ENCODE measurements at places on chromosomes 13 and 19. TPM values are rescaled to one million over a fixed set of nuclear protein-coding genes. Genes with fewer than 3 reads are reported as not detected.
A peak's percentile ranks its signal among the peaks of the same experiment; 100 is the strongest.

DNA sequence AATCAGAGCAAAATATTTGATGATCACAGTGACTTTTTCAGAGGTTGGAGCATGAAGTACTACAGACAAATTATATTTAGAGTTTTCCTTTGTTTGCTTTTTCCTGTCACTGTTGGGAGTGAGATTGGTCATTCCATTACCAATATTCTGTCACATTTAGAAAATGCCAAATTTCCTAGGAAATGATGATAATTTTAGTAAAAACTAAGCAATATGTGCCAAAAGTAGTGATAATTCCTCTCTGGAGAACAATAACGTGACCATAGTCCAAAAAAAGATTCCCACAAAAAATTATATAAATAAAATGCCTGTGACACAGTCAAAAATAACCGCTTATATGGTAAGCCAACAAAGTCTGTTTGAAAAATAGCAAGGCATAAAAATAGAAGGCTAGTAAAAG lies 2719.4 kb downstream of the PCDH9 start:
- DNase-seq = peak; percentile 31

DNA sequence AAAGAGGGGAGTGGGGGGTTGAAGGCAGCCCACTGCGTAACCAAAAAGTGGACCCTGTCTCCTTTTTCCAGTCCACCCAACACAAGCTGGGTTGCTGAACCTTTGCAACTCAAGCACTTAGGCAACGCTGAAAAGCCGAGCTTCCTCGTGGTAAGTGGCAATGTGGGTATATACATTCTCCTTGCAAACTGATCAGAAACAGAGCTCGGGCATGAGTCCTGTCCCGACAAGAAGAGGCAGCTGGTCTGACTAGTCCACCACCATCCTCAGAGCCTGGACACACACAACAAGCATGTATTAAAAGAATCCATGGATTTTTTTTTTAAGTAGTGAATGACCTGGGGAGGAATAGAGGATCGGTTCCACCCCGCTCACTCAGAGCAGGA lies 240.6 kb upstream of the ZNF507 start:
- no peak for DNase-seq

DNA sequence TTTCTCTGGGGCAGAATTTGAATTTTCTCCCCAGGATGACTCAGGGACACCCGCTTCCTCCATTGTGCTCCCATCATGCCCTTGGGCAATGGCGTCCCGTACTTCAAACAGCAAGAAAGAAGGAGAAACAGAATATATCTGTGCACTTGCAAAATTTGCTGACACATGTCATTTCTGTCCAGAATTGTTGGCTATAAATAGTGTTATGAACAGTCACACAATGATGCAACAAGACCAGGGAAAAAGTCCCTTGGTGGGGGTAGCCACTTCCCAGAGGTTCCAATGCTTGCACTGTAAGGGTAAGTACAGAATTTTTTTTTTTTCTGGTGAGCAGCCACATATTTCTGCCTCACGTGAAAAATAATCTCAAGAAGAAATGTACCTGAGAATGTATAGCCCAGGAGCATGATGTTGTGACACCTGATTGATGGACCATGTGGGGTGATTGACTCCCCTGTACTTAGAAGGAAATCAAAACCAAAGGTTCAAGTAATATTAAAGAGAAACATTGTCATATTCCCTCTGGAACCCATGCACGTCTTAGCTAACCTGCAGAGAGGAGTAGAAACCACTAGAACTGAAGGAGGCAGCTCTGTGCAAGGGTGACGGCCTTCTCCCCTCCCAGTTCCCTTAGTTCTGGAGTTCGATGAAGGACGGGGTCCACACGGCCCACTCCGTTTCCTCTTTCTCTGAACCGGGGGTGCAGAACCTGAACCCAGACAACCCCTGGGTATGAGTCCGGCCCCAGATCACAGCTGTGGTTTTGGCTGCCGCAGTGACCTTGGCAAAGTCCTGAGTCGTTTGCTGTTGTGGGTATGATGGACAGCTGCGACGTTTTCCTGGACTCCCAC lies 9.3 kb upstream of the LAIR1 start:
- DNase-seq = no peak

- no peak for DNase-seq
Measured at GRCh38 chr19:5694167-5694955, 4.3 kb downstream of the RPL36 start.

DNA sequence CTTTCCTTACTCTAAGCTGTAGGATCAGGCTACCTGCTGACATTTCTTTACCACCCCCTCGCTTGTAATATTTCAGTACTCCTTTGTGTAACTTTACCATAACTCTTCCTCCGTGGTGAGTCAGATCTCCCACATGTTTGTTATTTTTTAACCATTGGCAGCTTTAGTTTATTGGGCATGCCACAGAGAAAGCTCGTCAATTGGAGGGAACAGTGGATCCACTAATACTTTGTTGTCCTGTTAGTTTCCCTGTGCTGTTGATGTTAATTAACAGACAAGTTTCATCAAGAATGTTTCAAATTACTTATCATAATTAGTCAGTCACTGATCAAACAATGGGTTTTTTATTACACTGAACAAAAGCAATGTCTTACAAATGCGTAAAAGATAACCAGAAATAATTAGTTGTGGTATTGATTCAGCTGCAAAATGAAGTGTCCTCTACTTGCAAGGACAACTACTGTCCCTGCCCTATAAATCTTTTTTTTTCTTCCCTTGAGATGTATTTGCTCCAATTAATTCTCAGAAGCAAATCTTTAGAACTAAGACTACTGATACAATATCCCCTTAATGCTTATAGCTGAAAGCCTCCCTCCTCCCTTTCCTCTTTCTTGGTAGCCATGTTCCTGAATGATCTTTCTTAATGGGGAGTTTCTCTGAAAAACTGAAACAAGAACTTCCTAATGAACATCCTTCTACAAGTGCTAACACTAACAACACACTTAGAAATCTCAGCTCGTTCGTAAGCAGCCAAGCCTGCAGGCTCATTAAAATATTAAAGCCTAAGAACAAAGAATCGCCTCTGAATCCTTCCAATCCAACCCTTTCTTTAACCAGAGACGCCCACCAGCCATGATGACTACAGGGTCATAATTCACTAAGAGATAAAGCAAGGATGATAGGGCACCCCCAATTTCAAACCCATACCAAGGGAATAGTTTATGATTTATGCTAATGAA lies 22.2 kb downstream of the EFNB2 start:
- no peak for DNase-seq

- no peak for DNase-seq
Measured at GRCh38 chr13:43240278-43240677, 216.9 kb downstream of the DNAJC15 start.

DNA sequence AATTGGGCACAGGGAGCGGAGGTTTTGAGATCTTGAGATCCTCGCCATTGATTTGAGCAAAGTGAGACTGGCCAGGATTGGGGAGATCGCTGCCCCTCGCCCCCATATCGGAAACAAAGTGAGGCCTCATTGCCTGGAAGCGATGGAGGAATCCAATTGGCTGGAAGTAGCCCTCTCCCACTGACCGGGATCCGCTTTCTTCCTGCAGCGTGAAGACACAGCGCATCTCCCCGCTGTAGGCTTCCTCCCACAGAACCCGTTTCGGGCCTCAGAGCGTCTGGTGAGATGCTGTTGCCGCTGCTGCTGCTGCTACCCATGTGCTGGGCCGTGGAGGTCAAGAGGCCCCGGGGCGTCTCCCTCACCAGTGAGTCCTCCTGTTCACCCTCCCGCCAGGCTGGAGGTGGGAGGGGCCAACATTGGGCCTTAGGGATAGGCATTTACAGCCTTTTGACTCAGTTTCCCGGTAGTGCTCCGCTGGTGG lies 438 bp downstream of the PRKCSH start:
- DNase-seq = no peak

DNA sequence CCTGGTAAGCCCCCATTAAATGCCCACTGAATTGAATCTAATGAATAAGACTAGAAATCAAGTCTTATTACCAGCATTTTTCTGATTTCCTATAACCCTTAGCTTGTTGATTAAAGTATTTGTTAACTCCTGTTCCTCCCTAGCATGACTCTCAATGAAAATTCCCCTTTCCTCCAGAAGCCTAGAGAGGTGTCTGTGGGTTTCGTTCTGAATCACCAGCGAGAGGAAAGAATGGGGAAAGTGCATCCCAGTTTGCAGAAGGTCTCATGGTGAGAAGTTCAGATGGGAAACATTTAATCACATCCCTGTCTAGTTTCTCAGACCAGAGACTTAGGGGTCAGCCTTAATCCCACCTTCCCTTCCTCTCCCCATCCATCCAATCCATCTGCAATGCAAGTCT lies 26.9 kb downstream of the POU2F2 start:
- DNase-seq = no peak

DNA sequence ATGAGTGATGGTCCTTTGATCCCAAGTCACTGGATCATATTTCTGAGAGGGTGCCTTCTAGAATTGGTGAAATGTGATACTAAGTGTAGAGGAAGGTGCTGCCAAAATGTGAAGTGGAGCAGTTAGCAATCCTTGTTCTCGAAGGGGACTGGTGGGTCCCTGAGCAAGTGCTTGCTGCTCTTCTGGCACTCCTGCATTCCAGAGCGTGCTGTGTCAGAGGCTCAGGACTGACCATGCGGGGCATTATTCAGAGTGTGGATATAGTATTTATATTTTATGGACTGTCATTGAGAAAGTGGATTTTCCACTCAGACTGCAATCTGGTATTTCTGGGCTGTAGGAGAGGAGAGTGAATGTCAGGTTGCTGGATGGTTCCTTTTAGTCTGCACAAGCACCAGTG lies 152.6 kb upstream of the KL start:
- no peak for DNase-seq

GRCh38 chr19:10639836-10640235 lies 14.3 kb upstream of the ILF3 start:
- no peak for DNase-seq

- no peak for DNase-seq
Measured at GRCh38 chr19:34017024-34017423, 155.3 kb upstream of the LSM14A start.

DNA sequence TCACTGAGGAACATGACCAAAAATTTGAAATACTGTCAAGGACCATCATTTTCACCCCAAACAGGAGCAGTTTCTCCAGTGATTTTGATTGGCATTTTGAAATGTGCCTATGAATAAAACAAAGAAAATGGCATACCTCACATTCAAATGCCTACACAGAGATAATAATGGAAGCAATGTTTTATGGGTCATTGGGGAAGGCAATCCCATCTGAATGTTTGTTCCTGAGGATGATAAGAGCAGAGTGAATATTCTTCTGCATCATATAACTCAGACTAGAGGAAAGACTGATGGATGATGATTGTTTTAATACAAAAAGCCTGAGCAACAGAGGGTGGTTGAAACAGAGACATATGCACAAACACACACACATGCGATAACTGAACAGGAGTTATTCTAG lies 2749.9 kb downstream of the PCDH9 start:
- DNase-seq = no peak

DNA sequence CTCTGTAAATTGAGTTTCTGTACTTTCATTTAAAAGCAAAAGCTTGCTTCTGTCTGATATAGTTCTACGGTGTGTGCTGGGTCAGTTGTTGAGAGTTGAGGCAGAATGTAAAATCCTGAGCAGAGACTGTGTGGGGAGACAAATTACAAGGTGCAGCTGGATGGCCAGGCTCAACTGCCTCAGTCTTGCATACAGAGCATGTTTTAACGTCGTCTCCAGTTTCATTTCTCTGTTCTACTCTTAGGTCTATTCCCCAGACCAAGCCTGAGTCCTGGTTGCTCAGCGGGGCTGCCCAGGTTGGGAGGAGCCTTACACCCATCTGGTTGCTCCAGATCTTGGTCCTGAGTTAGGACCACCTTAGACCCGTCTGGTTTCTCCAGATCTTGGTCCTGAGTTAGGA lies 54.4 kb upstream of the MEDAG start:
- DNase-seq = no peak

- no peak for DNase-seq
Measured at GRCh38 chr19:35146746-35147459, 3.8 kb downstream of the FXYD7 start.

- DNase-seq = no peak
Measured at GRCh38 chr19:7815325-7815724, 14.7 kb upstream of the EVI5L start.

GRCh38 chr13:81051873-81052272 lies 710.9 kb upstream of the SPRY2 start:
- DNase-seq = no peak

- no peak for DNase-seq
Measured at GRCh38 chr13:47256618-47257017, 359.8 kb upstream of the HTR2A start.

- DNase-seq = no peak
Measured at GRCh38 chr13:27360562-27360961, 63.9 kb upstream of the GTF3A start.

- DNase-seq = no peak
Measured at GRCh38 chr13:43360171-43360570, 336.8 kb downstream of the DNAJC15 start.

- DNase-seq = no peak
Measured at GRCh38 chr19:1355568-1356507, 27.9 kb upstream of the NDUFS7 start.

DNA sequence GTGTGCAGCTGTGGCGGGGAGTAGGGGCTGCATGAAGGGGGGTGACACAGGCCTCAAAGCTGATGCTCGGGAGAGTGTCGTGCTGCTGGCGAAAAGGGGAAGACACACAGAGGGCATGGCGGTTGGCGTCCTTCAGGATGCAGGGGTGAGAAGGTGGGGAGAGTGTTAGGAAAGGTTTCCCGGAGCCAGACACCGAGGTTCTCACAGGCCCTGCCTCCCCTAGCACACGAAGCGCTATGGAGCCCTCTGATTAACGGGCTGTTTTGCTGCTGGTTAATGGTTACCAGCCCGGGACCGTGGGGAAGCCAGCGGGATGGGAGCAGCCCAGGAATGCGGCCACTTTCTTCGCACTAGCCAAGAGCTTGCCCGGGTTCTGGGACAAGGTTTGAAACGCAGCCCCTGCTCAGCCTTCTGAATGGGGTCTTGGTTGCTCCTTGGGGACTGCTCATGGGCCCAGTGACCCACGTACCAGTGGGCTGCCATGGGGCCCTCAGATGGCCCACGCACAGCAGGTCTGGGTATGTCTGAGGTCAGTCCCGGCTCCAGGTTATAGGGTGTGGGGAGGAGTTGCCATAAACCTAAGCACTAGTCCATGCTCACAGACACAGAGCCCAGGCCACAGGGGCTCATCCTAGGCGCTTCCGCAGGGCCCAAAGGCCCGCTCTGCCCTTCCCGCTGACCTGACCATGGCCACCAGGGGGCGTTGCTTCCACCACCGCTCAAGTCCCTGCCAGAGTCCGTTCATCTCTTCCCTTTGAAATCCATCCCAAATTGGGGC lies 31.3 kb upstream of the ISYNA1 start:
- DNase-seq = peak; percentile 68

- DNase-seq = no peak
Measured at GRCh38 chr19:19170873-19171672, 1.0 kb upstream of the MEF2B start.

GRCh38 chr19:2613507-2614295 lies 88.8 kb downstream of the GNG7 start:
- peak; percentile 42 for DNase-seq

GRCh38 chr13:68064001-68064770 lies 834.0 kb upstream of the PCDH9 start:
- no peak for DNase-seq

- no peak for DNase-seq
Measured at GRCh38 chr13:112715210-112715609, 25.4 kb downstream of the ATP11A start.

THSD1 gene
- 41.3 TPM for total RNA-seq

PRSS57 gene
- total RNA-seq = not detected

MRPL57 gene
- 22.2 TPM for total RNA-seq

CPB2 gene
- not detected for total RNA-seq

ZFP28 gene
- total RNA-seq = 5.4 TPM

NXNL1 gene
- not detected for total RNA-seq

C19orf73 gene
- 0.25 TPM for total RNA-seq

CXCL17 gene
- not detected for total RNA-seq

ZNF835 gene
- total RNA-seq = 0.51 TPM

ATCAY gene
- under 0.01 TPM for total RNA-seq

FFAR2 gene
- not detected for total RNA-seq

SELENOV gene
- not detected for total RNA-seq

RAB3D gene
- 34.7 TPM for total RNA-seq

LHB gene
- 0.89 TPM for total RNA-seq
